Activated naive CD4-positive, alpha-beta T cell treated with anti-CD3 and anti-CD28 coated beads for 36 hours (primary cell): ENCODE measurements at places on chromosomes 11 and 22. TPM values are rescaled to one million over a fixed set of nuclear protein-coding genes. Genes with fewer than 3 reads are reported as not detected.

- no peak for DNase-seq
Observed at GRCh38 chr11:125247431-125247830, 82.9 kb downstream of the PKNOX2 start.

Gene P4HA3
- not detected for total RNA-seq

- no peak for DNase-seq
Observed at GRCh38 chr22:30087611-30088010, 7.3 kb downstream of the HORMAD2 start.

GRCh38 chr22:39537975-39538374, 5.4 kb upstream of the RPS19BP1 start:
- no peak for DNase-seq

DNA sequence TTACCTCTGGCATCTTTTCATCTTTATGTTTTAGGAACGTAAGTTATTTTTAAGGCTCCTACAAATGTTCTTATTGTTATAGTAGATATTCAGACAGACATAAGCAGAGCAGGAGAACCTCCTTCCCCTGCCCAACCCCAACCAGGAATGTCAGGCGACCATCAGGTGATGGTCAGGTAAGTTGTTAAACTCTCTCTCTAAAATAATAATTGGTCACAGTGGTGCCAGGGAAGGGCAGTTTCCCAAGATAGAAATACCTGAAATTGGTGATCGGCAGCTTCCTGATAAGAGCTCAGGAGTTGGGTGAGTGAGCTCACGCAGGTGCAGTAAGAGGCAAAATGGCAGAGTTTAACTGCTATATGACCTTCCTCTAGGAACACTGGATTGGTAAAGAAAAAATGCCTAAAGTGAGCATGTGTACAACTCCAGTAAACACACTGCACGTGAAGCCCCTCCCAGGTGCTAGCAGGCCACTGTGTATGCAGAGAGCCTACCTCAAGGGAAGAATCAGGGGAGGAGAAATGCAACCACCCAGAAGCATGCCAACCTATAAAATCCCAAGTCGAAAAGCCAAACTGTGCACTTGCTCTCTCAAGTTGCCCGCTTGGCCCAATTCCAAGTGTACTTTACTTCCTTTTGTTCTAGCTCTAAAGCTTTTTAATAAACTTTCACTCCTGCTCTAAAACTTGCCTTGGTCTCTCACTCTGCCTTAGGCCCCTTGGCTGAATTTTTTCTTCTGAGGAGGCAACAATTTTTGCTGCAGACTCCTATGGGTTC, 273.9 kb downstream of the SBF2 start:
- DNase-seq: no peak

GRCh38 chr11:47656260-47656885, 14.0 kb upstream of the MTCH2 start:
- no peak for DNase-seq

DNA sequence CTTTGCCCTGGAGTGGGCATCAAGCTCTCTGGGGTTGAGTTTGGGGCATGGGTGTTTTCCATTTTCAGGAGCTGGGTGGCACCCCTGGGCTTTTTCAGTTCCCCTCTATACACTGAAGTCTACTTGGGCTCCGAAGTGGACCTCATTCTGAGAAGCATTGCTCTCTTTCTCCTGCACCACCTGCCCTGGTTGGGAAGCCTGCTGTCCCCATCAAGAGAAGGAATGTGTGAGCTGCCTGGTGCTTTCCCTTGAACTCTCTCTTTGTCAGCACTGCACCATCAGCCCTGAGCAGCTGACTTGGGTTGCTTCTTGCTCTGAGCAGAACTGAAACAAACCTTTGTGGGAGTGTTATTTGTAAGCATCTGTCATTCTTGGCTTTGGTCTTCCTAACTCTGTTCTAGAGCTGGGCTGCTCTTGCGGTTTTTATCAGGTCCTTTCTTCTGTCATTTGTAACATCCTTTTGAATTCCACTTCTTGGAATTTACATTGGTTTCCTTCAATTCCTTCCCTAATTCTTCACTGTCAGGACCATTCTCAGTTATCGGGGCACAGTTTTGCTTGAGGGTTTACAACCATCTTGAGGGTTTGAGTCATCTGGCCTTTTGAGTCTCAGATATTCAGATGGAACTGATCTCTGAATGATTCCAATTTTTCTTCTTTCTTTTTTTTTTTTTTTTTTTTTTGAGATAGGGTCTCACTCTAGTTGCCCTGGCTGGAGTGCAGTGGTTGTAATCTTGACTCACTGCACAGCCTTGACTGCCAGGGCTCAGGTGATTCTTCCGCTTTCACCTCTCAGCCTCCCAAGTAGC, 20.5 kb downstream of the UBE2L3 start:
- DNase-seq: peak; percentile 79

DNA sequence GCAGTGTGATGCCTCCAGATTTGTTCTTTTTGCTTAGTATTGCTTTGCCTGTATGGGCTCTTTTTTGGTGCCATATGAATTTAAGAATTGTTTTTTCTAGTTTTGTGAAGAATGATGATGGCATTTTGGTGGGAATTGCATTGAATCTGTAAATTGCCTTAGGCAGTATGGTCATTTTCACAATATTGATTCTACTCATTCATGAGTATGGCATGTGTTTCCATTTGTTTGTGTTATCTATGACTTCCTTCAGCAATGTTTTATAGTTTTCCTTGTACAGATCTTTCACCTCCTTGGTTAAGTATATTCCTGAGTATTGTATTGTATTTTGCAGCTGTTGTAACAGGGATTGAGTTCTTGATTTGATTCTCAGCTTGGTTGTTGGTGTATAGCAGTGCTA, 18.3 kb upstream of the ZBED5 start:
- no peak for DNase-seq

Gene CHRM1
- total RNA-seq: not detected

- DNase-seq: no peak
Observed at GRCh38 chr22:41245917-41246499, 5.3 kb upstream of the CHADL start.

DNA sequence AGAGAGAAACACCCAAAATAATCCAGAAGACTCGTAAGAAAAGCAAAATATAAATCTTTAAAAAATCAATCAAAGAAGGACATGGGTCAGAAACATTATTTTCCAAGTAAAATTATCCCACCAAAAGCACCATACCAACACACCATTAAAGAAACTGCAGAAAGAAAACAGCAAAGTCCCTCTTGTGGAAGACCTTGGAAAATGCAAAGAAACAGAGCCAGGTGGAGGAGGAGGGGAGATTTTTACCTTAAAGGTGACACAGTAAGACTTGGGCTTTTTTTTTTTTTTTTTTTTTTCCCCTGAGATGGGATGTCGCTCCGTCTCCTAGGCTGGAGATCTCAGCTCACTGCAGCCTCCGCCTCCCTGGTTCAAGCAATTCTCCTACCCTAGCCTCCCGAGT, 123.8 kb downstream of the LARGE1 start:
- DNase-seq: no peak

Gene GLYAT
- not detected for total RNA-seq

Gene OR8G1
- total RNA-seq: not detected

GRCh38 chr11:47495856-47496217, 46.9 kb upstream of the RAPSN start:
- no peak for DNase-seq

- DNase-seq: no peak
Observed at GRCh38 chr22:31575190-31575589, 78.9 kb downstream of the SFI1 start.

DNA sequence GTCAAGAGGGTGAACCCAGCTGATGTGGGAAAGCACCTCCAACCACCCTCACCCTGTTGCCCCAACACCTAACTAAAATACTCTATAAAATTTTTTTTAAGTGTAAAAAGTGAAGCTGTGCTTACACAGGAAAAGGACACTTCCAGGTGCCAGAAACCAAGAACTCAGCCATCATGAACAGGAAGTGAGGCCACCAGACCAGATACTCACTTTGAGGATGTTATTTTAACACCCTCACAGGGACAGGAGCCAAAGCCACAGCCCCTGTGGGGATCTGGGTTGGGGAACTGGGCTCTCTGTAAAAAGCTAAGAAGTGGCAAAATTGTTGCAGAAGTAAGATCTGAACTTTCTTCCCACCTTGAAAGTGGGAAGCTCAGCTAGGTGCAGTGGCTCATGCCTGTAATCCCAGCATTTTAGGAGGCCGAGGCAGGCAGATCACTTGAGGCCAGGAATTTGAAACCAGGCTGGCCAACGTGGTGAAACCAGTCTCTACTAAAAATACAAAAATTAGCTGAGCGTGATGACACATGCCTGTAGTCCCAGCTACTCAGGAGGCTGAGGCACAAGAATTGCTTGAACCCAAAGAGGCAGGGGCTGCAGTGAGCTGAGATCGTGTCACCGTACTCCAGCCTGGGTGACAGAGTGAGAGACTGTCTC, 3.8 kb downstream of the RSPH14 start:
- peak; percentile 58 for DNase-seq

GRCh38 chr11:19321351-19321750, 80.6 kb upstream of the E2F8 start:
- no peak for DNase-seq

DNA sequence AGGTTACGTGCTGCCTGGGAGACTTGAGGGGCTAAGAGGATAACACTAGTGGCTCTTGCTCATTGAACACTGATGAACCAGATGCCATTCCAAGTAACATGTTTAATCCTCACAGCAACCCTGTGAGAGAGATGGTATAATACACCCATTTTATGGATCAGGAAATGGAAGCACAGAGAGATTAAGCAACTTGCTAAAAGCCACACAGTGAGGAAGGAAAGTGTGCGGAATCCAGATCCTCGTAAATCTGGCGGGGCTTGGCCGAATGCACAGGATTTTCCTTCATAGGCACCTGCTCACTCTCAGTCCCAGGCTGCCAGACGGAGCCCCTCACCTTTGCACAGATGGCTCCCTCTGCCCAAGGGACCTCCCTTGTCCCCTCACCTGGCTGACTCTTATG, 7.7 kb upstream of the FOSL1 start:
- DNase-seq: no peak

- DNase-seq: peak; percentile 51
Observed at GRCh38 chr22:29306835-29307595, 565 bp downstream of the GAS2L1 start.

DNA sequence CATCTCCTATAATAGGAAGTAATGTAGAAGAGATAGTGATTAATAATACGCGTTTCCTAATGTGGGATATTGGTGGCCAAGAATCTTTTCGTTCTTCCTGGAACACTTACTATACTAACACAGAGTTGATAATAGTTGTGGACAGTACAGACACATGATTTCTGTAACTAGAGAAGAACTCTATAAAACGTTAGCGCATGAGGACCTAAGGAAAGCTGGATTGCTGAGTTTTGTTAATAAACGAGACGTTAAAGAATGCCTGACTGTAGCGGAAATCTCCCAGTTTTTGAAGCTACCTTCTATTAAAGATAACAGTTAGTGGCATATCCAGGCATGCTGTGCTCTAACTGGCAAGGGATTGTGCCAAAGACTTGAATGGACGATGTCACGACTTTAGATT, 83.3 kb downstream of the GGT1 start:
- no peak for DNase-seq

GRCh38 chr11:35343033-35343598, 76.2 kb downstream of the SLC1A2 start:
- peak; percentile 58 for DNase-seq

Gene BDNF
- total RNA-seq: not detected

DNA sequence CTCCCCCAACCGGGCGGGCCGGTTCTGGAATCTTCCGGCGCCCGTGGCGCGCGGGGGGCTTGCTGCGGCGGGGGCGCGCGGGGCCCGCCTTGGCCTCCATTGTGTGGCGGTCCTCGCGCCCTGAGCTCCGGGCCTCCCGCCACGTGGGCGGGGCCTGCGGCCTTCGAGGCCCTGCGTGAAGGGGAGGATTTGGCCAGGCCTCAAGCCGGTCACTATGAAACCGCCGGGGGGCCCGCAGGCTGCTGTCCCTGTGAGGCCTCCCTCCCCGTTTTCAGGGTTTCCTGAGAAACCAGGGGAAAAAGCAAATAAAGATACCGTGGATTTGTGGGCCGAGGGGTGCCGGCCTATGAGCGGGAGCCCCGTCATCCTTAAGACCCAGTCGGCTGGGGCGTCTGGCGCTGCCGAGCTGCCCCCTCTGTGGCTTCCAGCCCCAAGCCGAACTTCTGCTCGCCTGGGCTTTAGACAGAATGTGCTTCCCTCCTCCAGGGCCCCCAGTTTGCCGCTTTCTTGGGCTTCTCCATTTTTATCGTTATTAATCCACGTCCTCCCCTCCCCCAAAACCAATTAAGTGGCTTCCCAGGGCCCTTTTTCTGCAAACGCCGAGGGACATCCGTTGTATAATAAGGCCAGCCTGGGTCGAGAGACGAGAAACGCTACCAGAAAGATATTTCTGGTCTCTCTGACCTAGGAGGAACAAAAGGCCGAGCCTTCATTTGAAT, 602 bp downstream of the EWSR1 start:
- peak; percentile 32 for DNase-seq

DNA sequence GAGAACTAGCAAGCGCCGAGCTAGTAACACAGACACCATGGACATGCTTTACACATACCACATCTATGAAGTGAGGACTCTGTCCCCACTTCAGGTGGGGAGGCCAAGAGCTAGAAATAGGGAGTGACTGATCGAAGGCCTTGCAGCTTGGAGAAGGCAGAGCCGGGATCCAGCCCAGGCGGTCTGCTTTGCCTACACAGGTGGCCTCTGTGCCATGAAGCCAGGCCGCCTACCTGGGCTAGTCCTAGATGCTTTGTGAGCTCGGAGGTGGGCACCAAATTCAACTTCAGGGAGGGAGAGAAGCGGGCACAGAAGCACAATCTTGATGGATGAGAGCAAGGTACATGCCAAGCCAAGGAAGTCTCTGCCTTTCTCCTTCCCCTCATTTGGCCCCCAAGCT, 117.2 kb downstream of the TIMP3 start:
- DNase-seq: no peak

GRCh38 chr22:31284281-31285155, 7.8 kb downstream of the PIK3IP1 start:
- no peak for DNase-seq

DNA sequence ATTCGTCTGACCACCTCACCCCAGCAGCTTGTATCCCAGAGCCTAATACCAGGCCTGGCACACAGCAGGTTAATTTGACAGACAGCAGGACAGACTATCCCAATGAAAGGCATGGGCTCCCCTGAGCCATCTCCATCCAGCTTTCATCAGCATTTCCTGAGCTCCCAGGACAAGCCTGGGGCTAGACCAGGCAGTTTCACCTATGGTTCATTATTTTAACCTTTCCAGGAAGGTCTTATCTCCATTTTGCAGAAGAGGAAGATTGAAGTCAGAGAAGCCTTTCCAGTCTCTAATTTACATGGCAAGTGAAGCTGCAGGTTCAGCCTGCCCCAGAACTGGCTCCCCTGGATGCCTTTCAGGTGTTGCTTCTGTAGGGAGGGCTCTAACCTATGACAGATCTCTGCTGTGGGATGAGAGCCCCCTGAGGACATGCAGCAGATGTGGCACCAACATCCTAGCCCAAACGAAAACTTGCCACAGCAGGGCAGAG, 17.0 kb downstream of the ARRB1 start:
- DNase-seq: no peak

GRCh38 chr22:31092161-31092560, 11.0 kb downstream of the SMTN start:
- DNase-seq: no peak

GRCh38 chr11:130765951-130766649, 150.2 kb downstream of the SNX19 start:
- DNase-seq: no peak

GRCh38 chr22:33272871-33273270, 214.7 kb upstream of the SYN3 start:
- no peak for DNase-seq

- DNase-seq: no peak
Observed at GRCh38 chr11:32375826-32376225, 59.5 kb downstream of the WT1 start.

- DNase-seq: no peak
Observed at GRCh38 chr11:134762248-134763029, 350.4 kb upstream of the B3GAT1 start.

Gene MISFA
- total RNA-seq: 0.67 TPM

Gene RNF141
- total RNA-seq: 21.8 TPM

- DNase-seq: peak; percentile 55
Observed at GRCh38 chr11:45872651-45873356, 12.6 kb upstream of the MAPK8IP1 start.
